ENCODE measurements at places on chromosomes 3 and 15. TPM values are rescaled to one million over a fixed set of nuclear protein-coding genes. Genes with fewer than 3 reads are reported as not detected.

Gene SST
- total RNA-seq = not detected

Gene SYNPR
- not detected for total RNA-seq

Gene MNS1
- 2.2 TPM for total RNA-seq

Gene NPAP1
- not detected for total RNA-seq

Gene COL7A1
- 12.7 TPM for total RNA-seq

Gene MRPL46
- total RNA-seq = 11.2 TPM

Gene LRTM1
- not detected for total RNA-seq

Gene NPTN
- total RNA-seq = 116 TPM

Gene IFT57
- 74.9 TPM for total RNA-seq

Gene ZNF860
- 0.59 TPM for total RNA-seq

Gene NR1I2
- total RNA-seq = not detected

Gene MINDY4B
- not detected for total RNA-seq

Gene ATP6V1A
- total RNA-seq = 140 TPM

Gene ALDH1A2
- 1.1 TPM for total RNA-seq

Gene LRRIQ4
- total RNA-seq = 0.29 TPM

Gene IL17RB
- 0.29 TPM for total RNA-seq

Gene NISCH
- 83.2 TPM for total RNA-seq

Gene FANCD2OS
- total RNA-seq = not detected

Gene RHOV
- not detected for total RNA-seq

Gene IGSF10
- 2.7 TPM for total RNA-seq

Gene ANKUB1
- not detected for total RNA-seq

Gene COMMD4
- total RNA-seq = 67.2 TPM

All from osteoblast (primary cell).